ENCODE measurements at places on chromosomes 5 and 9.

GRCh38 chr9:35935755-35936509 lies 22.0 kb downstream of the OR2S2 start:
- no peak overlapping the region for H3K4me3 ChIP-seq
- no peak overlapping the region for H3K27ac ChIP-seq
- H3K27me3 ChIP-seq: peaks cover 6% of the 10 kb centered on the region
- H3K4me1 ChIP-seq: peaks cover 34% of the 10 kb centered on the region
- DNase-seq: no peak

DNA sequence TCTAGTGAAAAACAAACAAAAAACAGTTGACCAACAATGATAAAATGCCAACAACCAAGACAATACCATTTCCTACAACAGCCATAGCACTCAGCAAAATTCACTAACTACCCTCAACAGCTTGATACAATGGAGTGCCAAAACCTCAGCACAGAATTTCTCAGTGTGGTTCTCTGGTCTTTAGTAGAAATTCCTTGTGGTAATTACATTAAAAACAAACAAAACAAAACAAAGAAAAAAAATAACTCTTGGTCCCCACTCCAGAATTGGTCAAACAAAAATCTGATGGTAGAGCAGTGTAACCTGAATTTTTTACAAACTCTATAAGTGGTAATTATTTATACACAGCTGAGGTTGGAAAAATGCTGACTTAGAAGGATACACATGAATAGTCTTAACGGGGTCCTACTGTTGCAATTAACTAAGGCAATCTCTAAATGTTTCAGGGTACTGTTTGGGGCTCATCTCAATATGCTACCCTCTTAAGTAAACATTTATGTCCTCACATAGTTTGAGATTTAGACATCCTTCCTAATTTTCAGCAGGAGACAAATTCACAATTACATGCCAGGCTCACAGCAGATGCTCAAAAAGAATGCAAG lies 13.8 kb downstream of the CSNK1A1 start:
- no peak overlapping the region for H3K27ac ChIP-seq
- H3K4me3 ChIP-seq: no peak overlapping the region
- H3K4me1 ChIP-seq: peaks cover 42% of the 10 kb centered on the region
- DNase-seq: no peak
- H3K36me3 ChIP-seq: peaks cover 60% of the 10 kb centered on the region

GRCh38 chr5:1508659-1509290 lies 15.0 kb downstream of the LPCAT1 start:
- peaks cover 5% of the 10 kb centered on the region for H3K4me1 ChIP-seq
- peaks cover 10% of the 10 kb centered on the region for H3K36me3 ChIP-seq
- DNase-seq: no peak
- H3K27me3 ChIP-seq: no peaks in the 10 kb centered on the region
- no peak overlapping the region for H3K4me3 ChIP-seq

DNA sequence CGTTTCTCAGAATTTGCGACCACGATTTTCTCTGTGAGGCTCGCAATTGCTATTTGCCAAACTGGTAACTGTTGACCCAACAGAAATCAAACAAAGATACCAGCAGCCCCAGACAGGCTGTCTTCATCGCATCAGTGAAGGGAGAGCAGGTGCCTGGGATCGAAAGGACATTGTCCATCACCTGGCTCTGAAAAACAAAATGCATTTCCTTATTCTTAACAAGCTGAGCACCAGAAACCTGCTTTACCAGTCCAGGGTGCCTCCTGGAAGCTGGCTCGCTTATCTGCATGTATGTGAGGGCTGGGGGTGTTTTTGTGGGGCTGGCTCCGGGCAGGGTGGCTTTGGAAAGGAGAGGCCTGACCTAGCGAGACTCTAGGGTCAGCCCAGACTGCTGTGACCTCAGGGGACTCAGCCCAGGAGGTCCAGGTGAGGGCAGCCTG lies 24.7 kb downstream of the WWC1 start:
- H3K27me3 ChIP-seq: no peaks in the 10 kb centered on the region
- H3K36me3 ChIP-seq: no peaks in the 10 kb centered on the region
- H3K4me3 ChIP-seq: no peak overlapping the region
- no peak for DNase-seq
- no peaks in the 10 kb centered on the region for H3K4me1 ChIP-seq
- H3K27ac ChIP-seq: no peak overlapping the region

- H3K27ac ChIP-seq: no peak overlapping the region
- no peak overlapping the region for H3K4me3 ChIP-seq
- H3K4me1 ChIP-seq: peaks cover 30% of the 10 kb centered on the region
- H3K36me3 ChIP-seq: peaks cover 20% of the 10 kb centered on the region
- H3K27me3 ChIP-seq: no peaks in the 10 kb centered on the region
Measured at GRCh38 chr5:139637438-139638089, 10.6 kb upstream of the CXXC5 start.

- H3K4me1 ChIP-seq: peaks cover 15% of the 10 kb centered on the region
- no peak overlapping the region for H3K4me3 ChIP-seq
Measured at GRCh38 chr5:123610665-123611405, 98.9 kb downstream of the CSNK1G3 start.

GRCh38 chr9:88972401-88972800 lies 18.9 kb upstream of the S1PR3 start:
- peaks cover 14% of the 10 kb centered on the region for H3K4me1 ChIP-seq
- peaks cover 11% of the 10 kb centered on the region for H3K27me3 ChIP-seq
- no peak overlapping the region for H3K27ac ChIP-seq
- no peak overlapping the region for H3K4me3 ChIP-seq

- H3K27ac ChIP-seq: no peak overlapping the region
- no peaks in the 10 kb centered on the region for H3K27me3 ChIP-seq
- H3K36me3 ChIP-seq: no peaks in the 10 kb centered on the region
- no peaks in the 10 kb centered on the region for H3K4me1 ChIP-seq
- DNase-seq: no peak
Measured at GRCh38 chr5:160847526-160848085, 4.4 kb downstream of the ATP10B start.
